A549 treated with CORT108297 at 1 μM for 4 hours (cell line): ENCODE measurements at places on chromosomes 6 and 20. TPM values are rescaled to one million over a fixed set of nuclear protein-coding genes. Genes with fewer than 3 reads are reported as not detected.

RHAG gene
- 0.06 to 0.10 TPM (median 0.07 TPM) in 3 of 5 replicates, not detected in the others for total RNA-seq

TFAP2B gene
- total RNA-seq, result not detected in 5 replicates

ANKRD66 gene
- total RNA-seq, result not detected in 5 replicates

TRIM10 gene
- 0.02 TPM in 1 of 5 replicates, not detected in the others for total RNA-seq

LY6G5C gene
- 1.1 to 2.0 TPM (median 1.6 TPM) in 5 replicates for total RNA-seq

SLC22A2 gene
- total RNA-seq, result 0.08 TPM in 2 of 5 replicates, not detected in the others

E2F1 gene
- total RNA-seq, result 22.0 to 33.5 TPM (median 30.9 TPM) in 5 replicates

TRIM15 gene
- total RNA-seq, result 0.08 to 0.09 TPM in 2 of 5 replicates, not detected in the others

MDFI gene
- 0.48 to 0.95 TPM (median 0.76 TPM) in 5 replicates for total RNA-seq

SMLR1 gene
- total RNA-seq, result not detected in 5 replicates

RIPOR3 gene
- 0.02 to 0.09 TPM (median 0.06 TPM) in 4 of 5 replicates, not detected in the other for total RNA-seq

VWA7 gene
- 1.5 to 2.0 TPM (median 1.8 TPM) in 5 replicates for total RNA-seq

EEF1A2 gene
- 141 to 180 TPM (median 158 TPM) in 5 replicates for total RNA-seq

PAK5 gene
- total RNA-seq, result not detected in 5 replicates

CASP8AP2 gene
- total RNA-seq, result 4.4 to 7.0 TPM (median 6.3 TPM) in 5 replicates

AHCY gene
- total RNA-seq, result 311 to 333 TPM (median 327 TPM) in 5 replicates
